ENCODE measurements at places on chromosomes 2 and 18.
A peak's percentile ranks its signal among the peaks of the same experiment; 100 is the strongest.

DNA sequence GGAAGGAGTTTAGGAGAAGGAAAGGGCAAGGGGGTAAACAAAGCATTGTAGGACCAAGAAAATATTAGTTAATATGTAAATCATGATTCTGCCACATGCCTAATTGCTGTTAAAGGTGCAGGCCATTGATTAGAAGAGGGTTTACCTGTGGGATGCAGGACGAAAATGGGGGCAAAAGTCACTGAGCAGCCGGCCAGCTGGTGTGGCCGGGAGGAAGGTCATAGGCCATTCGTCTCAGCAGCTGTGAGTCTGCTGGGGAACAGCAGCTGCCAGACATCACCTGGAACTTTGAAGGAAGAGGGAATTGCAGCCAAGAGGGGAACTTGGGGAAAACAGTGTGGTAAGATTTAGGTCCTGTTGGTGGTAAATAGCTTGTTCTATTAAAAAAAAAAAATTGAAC is 184.4 kb downstream of the DYSF start:
- DNase-seq = no peak

DNA sequence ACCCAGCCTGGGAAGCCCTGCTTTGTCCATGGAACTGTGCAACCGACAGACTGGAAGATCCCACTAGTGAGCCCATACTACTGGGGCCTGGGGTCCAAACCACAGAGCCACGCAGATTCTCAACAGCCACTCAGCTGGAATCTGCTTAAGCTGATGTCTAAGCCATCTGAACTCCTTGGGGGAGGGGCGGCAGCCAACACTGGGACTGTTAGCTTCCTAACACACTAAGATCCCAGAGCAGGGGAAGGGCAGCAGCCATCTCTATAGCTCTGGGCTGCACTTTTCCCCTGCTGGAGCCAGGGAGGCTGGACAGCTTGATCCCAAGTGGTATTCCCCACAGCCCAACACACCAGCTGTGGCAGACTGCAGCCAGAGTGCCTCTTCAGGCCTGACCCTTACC is 118.3 kb downstream of the RPRM start:
- no peak for DNase-seq

DNA sequence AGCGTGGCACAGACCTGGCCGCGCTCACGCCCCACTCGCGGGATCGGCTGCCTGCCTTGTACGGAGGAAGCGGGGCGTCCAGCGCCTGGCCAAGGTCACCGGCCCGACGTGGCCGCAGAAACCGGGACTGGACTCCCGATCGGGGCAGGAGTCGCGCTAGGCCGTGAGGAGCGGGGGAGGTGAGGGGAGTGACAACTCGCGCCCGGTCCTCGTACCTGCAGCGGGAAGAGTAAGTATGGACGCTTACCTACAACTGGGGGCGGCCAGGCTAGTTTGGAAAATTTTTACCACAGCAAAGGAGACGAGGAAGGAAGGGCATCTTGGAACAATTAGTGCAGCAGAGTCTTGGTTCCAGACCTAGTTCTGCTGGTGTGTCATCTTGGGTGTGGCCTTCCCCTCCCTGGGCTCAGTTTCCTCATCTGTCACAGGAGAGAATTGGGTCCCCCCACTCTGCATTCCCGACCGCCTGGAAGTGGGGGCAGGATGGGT is 693 bp downstream of the UBE2F start:
- DNase-seq = peak; percentile 39

GRCh38 chr2:217047631-217048030 is 187.8 kb upstream of the TNP1 start:
- DNase-seq = no peak

DNA sequence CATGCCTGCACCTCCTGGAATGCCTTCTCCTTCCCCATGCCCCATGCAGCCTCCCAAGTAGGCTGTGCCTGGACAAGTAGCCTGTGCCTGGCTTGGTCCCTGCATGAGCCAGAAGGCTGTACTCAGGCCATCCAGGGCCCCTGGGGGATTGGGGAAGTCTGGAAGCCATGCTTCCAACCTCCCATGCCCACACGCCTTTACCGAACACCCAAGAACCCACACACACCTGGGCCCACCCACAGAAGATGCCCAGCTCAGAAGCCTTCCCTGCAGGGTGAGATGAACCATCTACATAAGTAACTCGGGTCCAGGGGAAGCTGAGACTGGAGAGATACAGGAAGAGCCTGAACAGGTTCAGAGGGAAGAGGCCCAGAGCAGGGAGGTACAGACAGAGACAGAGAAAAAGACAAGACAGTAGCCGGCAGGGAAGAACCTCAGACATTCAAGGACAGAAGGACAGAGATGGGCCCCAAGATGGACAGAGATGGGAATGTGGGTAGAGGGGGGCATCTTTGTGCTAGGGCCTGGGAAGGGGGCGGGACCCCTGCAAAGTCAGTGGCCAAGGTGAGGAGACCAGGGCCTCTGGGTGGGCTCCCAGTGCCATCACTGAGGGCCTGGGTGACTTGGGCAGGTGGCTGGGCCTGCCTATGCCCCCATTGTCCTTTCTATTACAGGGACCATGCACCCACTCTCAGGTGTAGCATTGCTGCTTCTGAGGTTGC is 4.3 kb downstream of the BIN1 start:
- DNase-seq = no peak

DNA sequence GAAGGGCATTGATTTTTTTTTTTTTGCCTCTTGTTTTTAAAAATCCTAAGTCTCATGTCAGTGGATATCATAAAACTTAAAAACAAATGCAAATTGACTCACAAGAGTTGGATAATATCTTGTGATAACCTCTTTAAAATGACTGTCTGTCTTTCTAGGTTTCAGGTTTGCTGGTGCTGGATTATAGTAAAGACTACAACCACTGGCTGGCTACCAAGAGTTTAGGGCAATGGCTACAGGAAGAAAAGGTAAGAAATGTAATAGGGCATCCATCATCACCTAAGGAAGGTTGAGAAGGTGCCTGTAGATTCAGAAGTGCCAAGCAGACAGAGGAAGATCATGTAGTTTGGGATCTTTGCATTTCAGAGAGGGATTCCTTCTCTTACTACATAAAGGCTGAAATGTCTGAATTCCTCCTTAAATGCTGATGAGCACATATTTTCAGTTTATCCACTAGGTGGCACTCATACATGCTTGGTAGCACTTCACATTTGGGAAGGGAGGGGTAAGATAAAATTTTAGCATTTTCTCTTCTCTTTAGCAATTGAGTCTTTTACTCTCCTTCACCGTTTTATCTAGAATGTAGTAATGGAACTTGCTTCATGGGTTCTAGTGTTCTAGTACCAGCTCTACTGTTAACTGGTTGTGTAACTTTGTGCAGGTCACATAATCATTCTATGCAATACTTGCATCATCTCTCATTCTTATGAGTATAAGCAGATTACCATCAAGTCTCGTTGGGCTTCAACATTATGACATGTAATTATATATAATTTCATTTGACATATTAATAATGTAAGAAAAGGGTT is 21.1 kb downstream of the CPS1 start:
- DNase-seq = peak; percentile 65

GRCh38 chr2:2648094-2648493 is 317.0 kb upstream of the MYT1L start:
- DNase-seq = no peak

- no peak for DNase-seq
Measured at GRCh38 chr18:42436222-42436765, 481.3 kb downstream of the PIK3C3 start.

DNA sequence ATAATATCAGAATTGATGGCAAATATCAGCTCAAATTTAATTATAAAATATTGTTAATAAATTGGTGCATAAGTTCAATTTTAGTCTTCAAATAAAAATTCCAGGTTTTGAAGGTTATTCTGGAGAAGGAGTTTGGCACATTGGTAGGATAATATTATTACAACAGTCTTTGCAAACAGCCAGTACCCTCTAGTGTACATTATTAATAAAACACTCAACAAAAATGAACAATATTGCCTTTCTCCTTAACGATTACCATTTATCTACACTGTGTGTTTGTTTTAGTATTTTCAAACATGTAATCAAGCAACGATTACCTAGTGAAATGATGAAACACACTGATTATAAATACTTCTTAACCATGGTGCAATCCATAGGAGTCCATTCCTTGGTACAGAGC is 334.0 kb upstream of the FSIP2 start:
- DNase-seq = no peak

- peak; percentile 59 for DNase-seq
Measured at GRCh38 chr2:24164416-24164973, 10.4 kb upstream of the FAM228A start.

- peak; percentile 11 for DNase-seq
Measured at GRCh38 chr2:136985044-136985443, 219.7 kb downstream of the THSD7B start.

- no peak for DNase-seq
Measured at GRCh38 chr2:97998431-97999005, 2.8 kb upstream of the TMEM131 start.

- DNase-seq = no peak
Measured at GRCh38 chr2:105697781-105698449, 46.8 kb upstream of the NCK2 start.

- peak; percentile 24 for DNase-seq
Measured at GRCh38 chr2:143819190-143819735, 690.0 kb downstream of the ARHGAP15 start.

Measured in GM03348 (cell line).